ENCODE measurements at places on chromosomes 2 and 18.

GRCh38 chr2:38743672-38744398 lies 7.3 kb downstream of the SRSF7 start:
- DNase-seq: no peak

GRCh38 chr18:7512348-7512747 lies 54.8 kb upstream of the PTPRM start:
- peak; percentile 18 for DNase-seq

- no peak for DNase-seq
Measured at GRCh38 chr2:135335256-135335655, 195.8 kb downstream of the ZRANB3 start.

- DNase-seq: no peak
Measured at GRCh38 chr18:54973046-54973445, 13.8 kb upstream of the CCDC68 start.
